NCI-H1930 (cell line): ENCODE measurements at places on chromosomes 7 and 10.

GRCh38 chr10:75396631-75397495 is 4.7 kb downstream of the ZNF503 start:
- DNase-seq: no peak

DNA sequence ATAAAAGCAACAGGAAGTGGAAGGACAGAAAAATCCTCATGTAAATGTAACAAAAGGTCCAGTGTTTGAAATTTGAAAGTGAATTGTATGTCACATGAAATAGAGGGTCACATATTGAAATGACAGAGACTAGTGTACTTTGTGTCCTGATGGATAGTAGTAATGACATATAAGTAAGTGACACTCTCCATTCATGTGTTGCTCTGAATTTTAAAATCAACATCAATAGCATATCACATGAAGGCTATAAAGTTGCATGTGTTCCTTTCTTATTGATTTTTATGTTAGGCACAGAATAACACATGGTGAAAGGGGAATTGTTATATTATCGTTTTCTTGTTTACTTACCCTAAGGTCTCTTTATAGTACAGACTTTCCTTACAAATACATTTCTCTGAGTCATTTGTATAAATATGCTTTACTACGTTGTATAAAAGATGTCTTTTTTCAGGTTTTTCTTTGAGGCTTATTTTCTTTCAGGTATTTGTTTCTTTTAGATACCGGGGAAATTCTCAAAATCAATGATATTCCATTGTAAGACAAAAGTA is 104.6 kb upstream of the CACNA2D1 start:
- no peak for DNase-seq

DNA sequence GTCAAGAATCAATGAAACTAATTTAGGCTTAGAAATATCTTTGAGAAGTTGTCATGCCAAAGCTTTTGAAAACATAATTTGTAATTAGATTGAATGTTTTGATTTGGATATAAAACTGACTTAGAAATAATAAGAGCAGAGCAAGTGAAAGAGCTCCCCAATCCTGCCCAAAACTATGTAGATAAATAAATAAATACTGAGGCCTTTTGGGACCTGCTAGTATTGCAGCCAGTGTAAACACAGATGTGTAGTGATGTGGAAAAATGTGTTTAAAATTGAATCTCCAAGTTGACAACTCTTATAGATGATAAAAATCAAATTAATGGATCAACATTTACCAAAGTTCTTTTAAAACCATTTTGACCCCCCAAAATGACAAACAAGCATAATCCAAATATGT is 896.1 kb downstream of the CNTNAP2 start:
- no peak for DNase-seq

DNA sequence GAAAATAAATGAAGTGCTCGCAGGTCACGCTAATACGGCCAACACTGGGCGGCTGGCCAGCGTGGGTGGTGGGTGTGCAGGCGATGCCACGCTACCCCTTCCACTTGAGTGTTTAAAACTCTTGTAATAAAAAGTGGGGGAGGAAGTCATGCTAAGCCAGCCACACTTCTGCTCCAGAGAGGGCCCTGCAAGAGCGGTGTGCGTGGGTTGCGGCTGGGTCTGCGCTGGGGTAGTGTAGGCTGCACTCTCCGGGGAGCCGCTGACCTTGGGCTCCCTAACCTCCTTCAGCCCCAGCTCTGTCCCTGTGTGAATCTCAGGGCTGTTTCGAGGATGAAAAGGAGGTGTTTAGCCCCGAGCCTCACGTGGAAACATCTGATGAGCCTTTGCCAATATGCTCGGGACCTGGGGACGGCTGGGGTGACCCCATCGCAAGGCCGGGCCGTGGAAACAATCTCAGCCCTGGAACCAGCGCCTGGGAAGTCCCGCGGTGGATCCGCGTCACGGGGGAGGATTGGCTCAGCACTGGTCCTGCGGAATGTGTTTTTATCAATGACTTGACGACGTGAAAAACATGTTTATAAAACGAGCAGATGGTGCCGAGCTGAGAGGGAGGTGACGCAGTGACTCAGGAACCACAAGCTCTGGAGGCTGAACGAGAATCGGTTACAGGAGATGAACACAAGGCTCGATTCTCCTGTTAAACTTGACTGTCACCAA is 278.5 kb downstream of the DNAJB6 start:
- no peak for DNase-seq

GRCh38 chr7:141452911-141453310 is 98.3 kb upstream of the AGK start:
- no peak for DNase-seq

DNA sequence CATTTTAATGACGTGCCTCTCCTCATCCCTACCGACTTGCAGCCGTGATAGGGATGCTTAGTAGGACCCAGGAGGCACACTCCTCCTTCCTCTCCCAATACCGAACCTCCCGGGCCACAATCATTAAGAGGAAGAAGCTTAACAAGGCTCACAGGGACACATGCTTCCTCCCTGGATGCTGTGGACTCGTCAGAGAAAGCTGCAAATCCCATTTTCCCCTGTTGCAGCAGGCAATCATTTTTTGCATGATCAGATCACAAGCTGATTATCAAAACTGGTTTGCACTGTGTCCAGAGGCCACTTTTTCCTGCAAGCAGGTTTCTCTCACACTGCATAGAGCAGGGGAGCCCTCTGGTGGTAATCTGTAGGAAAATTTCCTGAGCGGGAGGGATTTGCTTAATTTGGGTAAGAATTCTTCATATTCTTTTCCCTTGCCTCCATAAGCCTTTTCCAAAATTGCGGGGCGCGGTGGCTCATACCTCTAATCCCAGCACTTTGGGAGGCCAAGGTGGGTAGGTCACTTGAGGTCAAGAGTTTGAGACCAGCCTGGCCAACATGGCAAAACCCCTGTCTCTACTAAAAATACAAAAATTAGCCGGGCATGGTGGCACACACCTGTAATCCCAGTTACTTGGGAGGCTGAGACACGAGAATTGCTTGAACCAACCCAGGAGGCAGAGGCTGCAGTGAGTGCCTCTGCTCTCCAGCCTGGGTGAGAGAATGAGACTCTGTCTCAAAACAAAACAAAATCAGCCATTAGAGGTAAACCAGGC is 16.1 kb upstream of the LAMB4 start:
- DNase-seq: peak; percentile 43

DNA sequence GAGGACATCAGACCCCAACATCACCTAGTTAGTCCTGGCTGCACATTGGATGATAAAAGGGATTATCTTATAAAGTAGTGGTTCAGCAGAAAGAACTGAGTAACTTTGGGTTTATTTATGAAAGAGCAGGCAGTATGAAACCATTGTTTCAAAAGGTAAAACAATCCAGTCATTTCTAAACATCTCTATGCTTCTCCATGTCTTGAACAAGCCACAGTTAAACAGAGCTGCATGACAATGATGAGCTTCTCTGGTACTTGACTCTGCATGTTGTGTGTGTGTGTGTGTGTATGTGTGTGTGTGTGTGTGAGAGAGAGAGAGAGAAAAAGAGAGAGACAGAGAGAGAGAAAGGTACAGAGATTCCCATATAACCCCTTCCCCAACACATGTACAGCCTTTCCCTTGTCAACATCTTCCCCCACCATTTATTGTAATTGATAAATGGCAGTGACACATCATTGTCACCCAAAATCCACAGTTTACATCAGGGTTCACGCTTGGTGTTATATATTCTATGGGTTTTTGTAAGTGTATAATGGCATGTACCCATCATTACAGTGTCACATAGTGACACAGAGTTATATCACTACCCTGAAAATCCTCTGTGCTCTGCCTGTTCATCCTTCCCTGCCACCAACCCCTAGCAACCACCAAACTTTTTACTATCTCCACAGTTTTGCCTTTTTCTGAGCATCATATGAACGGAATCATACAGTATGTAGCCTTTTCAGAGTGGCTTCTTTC is 32.8 kb upstream of the SLC18A3 start:
- DNase-seq: no peak

DNA sequence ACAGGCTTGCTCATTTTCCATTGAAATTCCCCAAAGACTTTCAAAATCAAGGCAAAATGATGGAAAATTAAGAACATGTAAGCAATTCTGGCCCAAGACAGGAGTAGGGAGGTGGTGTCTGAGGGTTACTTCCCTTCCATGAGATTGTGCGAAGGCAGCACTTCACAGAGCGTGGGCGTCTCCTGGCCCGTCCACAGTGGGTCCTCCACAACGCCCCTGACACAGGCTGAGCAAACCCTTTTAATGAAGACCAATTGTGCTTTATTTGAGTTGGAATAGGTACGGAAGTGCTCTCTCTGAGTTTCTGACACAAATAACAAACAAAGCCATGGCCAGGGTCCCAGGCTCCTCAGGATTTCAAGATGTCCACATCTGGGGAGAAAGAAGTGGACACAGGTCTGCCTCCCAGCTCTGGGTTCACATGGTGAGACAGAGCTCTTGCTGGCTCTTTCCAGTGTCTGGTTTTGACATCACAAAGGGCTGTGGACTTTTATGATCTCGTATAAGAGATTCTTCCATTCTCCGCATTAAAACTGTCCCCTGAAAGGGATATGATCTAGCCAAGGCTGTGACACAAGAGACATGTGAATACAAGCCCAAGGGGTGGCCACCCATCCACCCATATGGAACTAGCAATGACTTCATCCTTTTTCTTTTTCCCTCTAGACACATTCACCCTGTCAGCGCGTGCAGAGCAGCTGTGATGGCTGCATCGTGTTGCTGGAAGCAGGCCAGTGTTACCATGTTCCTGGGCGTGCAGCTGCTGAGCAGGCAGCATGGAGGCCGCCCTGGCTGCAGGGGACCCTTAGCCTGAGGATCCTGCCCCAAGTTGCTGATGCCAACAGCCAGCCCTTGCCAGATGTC is 145.6 kb downstream of the ADAM12 start:
- no peak for DNase-seq

GRCh38 chr7:63039882-63040281 is 958.8 kb upstream of the ZNF722 start:
- DNase-seq: no peak

DNA sequence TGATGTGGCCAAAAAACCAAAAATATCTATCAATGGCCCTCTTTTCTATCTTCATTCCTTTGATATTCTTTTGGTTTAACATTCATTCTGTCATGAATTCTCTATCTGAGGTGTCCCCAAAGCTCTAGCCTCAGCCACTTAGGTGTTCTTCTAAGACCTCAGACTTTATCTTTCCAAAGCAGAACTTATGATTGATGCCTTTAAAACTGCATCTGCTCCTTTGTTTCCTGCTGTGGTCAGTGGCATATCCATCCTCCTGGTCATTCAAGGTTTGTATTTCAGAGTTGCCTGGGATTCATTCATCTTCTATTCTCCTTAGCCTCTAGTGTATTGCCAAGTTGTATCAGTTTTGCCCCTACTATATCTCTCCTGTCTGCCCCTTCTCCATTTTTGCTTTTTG is 30.6 kb downstream of the FHIP2A start:
- no peak for DNase-seq

- no peak for DNase-seq
Measured at GRCh38 chr7:33815336-33815735, 90.0 kb upstream of the BMPER start.

DNA sequence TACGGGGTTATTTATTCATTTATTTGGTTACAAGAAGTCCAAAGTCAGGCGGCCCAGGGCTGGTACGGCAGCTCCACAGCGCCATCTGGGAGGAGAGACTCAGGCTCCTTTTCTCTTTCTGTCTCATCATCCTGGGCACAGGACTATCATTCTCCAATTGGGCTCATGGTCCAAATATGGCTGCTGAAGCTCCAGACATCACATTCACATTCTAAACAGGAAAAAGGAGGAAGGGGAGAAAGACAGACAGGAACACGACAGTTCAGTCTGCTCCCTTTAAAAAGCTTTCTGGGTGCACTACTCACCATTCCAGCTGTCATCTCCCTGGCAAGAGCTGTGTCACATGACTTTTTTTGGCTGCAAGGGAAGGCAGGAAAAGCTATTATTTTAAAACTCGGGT is 74.4 kb upstream of the PDZD8 start:
- DNase-seq: no peak

DNA sequence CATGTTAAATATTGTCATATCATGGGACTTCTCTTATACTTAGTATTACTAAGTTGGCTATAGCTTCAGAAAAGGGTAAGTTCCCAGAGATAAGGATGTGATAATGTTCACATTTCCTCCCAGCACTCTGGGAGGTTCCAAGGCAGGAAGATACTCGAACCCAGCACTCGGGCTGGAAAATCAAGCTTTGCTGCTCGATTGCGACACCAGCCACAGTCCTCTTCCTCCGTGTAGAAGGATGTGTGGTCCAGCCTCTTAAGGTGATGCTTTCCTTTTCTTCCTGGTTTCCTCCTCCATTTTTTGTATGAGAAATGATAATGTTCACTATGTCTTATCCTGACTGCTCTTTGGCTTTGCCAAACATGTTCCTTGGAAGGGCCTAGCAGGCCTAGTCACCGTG is 3.2 kb downstream of the BMS1 start:
- no peak for DNase-seq

DNA sequence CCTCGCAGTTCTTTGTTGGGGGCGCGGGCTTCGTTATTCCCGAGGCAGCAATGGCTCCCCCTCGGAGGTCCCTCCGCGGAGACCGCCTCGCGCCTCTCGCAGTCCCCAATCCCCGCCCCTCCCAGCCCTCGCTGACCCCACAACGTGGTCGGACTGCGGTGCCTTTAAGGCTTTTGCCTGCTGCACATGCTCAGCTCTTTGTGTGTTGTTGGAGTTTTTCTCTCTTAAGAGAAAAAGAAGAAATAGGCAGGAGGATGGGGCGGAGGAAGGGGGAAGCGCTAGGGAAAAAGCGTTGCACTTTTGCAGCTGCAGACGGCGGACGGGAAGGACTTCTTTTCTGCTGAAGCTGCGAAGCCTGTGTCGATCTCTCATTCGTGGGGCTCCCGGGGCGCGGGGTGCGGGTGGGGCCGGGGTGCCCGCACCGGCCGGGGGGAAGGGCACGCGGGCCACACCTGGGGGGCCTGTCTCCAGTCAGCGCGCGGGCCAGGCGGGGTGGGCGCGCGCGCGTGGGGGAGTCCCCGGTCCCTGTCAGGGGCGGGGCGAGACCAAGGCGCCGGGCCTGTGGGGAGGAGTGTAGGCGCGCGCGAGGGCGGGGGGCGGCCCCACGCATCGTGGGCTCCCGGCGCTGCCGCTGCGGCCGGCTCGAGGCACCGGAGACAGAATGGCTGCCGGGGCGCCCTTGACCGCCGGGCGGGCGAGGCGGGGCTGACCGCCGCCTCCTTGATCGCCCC is 445 bp upstream of the ATRNL1 start:
- DNase-seq: peak; percentile 52

GRCh38 chr7:5700391-5700985 is 81.0 kb downstream of the RNF216 start:
- DNase-seq: no peak

DNA sequence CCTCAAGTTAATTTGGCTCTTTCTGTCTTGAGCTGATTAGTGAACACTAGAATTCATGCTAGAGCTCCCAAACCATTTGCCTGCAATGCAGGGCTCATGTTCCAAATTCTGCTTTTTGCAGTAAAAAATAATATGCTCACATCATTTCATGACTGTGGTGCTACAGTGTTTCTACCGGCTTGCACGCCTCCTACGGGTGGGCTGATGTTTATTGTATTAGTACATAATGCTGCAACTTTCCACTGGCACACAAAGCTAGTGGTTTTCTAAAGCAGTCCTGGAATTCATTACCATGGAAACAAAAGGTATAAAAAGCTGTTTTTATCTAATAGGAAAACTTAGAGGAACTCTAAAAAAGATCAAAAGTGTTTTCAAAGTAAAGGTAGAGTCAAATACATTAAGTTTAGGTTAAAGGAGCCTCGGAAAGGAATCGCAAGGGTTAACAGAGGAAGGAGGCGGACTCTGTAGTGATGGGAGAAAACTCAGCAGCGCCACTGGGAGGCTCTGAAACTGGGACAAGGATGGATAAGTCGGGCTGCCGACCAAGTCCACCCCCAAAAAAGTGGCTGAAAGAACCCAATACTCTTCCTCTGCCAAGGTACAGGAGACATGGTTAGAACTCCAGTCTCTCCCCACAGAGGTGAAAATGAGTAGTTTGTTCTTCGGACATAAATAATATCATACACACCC is 25.9 kb downstream of the GRM8 start:
- no peak for DNase-seq
